Midbrain (tissue), 1 donor: ENCODE measurements at places on chromosomes 1 and 21.

GRCh38 chr1:212328248-212328647 is 43.0 kb downstream of the PPP2R5A start:
- DNase-seq = no peak

GRCh38 chr1:31955917-31956736 is 18.0 kb upstream of the PTP4A2 start:
- DNase-seq = peak; percentile 24

DNA sequence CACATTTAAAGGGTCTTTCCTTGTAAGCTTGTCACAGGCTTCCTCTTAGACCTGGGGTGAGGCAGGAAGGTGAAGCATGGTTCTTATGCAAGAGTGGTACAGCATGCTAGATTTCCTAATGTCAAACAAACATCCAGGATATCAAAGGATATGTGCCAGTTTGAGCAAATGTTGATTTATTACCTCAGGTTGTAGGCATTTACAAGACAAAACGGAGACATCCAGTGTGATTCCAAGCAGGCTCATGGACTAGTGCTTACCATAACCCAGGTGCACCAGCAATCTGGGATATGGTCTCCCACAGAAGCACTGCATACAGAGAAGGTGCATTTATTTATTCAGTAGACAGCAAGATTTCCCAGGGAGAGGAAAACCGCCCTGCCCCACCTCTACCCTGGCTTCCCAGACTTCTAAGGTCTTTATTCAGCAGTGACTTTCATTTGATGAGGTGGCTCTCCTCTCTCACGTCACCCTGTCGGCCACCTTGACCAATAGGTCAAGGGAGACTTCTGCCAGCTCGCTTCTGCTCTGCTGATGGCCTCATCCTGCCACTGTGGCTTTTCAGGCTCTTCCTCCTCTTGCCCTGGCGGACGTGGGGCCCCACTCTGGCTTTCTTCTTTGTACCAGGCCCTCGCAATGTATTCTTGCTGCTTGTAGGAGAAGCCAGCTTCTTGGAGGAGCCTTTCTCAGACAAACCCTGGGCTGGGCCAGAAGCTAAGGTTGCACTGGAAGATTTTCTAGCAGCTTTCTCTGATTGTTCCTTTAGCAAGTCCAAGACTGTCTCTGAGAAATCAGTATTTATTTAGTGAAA is 25.6 kb downstream of the HHIPL2 start:
- no peak for DNase-seq

GRCh38 chr21:43193651-43194302 is 25.0 kb downstream of the CRYAA start:
- no peak for DNase-seq

- no peak for DNase-seq
Observed at GRCh38 chr1:241813768-241814320, 34.2 kb upstream of the EXO1 start.

- no peak for DNase-seq
Observed at GRCh38 chr1:203968761-203969160, 104.2 kb upstream of the SOX13 start.

GRCh38 chr1:32933742-32934322 is 30.8 kb downstream of the RNF19B start:
- no peak for DNase-seq

- DNase-seq = no peak
Observed at GRCh38 chr21:29125191-29125590, 5.3 kb upstream of the MAP3K7CL start.

GRCh38 chr1:152118915-152119314 is 3.7 kb upstream of the TCHH start:
- DNase-seq = no peak

- peak; percentile 18 for DNase-seq
Observed at GRCh38 chr1:243270097-243270864, 14.4 kb downstream of the SDCCAG8 start.

- no peak for DNase-seq
Observed at GRCh38 chr1:78607944-78608343, 12.3 kb upstream of the IFI44L start.

DNA sequence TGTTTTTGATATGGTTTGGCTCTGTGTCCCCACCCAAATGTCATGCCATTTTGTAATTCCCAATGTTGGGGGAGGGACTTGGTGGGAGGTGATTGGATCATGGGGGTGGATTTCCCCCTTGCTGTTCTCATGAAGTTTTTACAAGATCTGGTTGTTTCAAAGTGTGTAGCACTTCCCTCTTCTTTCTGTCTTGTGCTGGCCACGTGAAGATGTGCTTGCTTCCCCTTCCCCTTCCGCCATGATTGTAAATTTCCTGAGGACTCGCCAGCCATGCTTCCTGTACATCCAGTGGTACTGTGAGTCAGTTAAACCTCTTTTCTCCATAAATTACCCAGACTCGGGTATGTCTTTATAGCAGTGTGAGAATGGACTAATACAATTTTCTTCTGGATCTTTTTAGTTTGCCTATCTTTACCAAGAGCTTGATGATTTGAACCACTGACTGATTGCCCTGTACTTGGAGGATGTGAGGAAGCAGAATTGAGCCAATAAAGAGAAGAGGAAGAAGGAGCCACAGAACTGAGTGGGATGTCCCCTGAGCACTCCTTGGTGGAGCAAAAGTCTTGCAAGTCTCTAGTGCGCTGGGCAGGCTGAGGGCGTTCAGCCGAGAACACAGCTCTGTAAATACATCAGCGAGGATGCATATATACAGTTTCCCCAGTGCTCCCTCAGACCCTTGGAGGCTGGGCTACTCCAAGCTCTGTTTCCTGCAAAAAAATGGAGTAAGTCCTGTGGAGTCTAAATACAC is 102.6 kb downstream of the CYYR1 start:
- no peak for DNase-seq

DNA sequence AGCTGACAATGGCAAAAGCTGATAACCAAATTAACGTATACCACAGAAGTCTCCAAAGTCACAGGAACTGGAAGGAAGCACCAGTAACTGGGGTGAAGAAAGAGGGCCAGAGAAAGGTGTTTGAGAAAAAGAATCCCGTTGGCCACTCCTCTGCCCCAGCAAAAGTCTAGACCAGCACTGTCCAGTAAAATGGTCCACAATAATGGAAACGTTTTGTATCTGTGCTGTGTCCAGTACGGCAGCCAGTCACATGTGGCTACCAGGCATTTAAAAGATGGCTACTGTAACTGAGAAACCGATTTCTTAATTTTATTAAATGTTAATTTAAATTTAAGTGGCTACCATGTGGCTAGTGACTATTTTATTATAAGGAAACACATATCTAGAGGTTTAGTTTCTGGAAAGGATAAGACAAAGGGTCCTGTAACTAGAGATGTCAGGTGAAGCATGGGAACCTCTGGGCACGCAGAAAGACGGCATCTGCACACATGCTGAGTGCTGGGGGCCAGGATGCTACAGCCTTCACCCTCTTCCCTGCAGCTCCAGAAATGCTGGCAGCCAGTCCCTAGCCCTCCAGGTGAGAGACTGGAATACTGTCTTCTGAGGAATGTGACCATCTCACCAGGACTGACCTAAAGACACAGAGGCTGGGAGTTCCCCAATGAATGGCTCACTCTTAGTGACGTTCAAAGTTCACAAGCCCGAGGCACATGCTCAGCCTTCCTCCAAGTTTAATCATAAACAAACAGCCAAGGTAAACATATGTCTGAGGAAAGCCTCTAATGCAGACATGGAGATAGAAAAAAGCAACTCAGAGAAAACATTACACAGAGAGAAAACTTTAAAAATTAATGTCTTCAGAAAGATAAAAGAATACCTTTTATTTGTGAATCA is 50.7 kb downstream of the JAK1 start:
- no peak for DNase-seq

GRCh38 chr1:8153961-8154360 is 127.9 kb upstream of the ERRFI1 start:
- DNase-seq = no peak

DNA sequence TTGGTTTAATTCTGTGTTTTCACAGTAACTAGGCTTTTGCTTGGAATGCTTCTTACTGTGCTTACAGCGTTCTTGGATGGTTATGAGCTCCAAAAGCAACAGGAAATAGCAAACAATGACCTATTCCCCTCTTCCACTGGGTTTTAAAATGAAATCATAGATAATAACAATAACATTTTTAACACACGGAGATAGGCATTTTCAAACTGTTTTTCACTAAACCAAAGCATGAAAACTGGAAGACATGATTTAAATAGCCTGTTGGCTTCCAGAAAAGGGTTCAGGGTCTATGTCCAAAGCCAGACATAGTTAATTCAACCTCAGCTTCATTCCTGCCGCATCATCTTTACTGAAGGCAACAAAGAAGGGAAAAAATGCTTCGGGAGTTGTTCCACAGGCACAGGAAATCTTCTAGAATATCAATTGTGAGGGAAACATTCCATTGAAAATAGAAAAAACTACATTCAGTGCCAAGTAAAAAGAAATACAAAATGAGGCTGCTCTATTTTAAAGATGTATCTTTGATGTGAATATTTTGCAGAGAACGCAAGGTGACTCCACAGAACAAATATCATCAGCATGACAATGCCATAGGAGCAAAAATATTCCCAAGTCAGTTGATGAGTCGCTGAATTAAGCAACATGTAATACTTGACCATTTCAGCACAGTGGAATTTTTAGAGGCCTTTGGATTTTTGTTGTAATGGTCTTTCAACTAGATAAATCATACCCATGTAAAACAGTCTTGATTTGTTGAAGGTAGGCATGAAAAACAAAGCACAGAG is 80.7 kb downstream of the NID1 start:
- no peak for DNase-seq

DNA sequence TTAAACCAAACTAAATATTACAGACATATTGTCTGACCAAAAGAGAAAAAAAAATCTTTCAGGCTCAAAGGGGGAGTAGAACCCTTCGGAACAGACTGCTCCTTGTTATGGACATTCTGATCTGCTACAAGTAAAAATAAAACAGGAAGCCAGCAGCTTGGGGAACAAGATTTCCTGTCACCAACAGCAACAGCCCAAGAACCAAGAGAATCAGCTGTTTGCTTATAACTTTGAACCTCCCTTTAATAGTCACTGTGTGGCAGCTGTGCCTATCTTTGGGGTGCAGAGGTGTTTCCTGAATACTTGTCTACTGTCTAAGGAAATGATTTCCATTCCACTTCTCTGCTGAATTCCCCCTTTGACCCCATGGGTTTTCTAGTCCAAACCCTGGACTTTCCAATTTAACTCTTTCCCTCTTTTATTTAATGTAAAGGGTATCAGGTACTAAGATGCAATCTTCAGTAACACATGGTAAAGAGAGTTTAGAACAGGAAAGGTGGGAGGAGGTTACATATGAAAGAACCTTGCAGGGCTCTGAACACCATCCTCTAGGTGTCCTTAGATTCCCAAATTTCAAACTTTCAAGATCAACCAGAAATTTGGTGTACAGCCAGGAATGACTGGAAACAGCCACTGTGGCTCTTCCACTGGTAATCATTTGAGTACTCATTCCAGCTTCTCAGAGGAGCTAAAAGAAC is 38.6 kb downstream of the GPR3 start:
- peak; percentile 79 for DNase-seq
